ENCODE measurements at places on chromosomes 12 and 14.
A peak's percentile ranks its signal among the peaks of the same experiment; 100 is the strongest.

DNA sequence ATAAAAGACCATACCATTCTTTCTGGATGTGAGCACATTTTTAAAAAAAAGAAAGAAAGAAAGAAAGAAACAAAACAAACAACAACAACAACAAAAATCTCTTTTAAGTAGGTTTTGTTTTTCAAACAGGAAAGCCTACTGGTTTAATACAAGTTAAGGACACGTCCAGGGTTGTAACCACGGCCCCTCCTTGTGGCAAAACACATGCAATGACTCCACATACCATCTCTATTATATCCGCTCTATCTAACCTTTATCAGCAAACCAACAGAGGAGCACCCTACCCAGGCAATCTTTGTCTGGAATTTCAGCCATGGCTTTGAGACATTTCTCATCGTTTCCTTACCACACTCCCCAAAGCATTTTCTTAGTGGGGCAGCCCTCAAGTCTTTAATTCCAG, 360.5 kb upstream of the TMPO start:
- DNase-seq = peak; percentile 55

DNA sequence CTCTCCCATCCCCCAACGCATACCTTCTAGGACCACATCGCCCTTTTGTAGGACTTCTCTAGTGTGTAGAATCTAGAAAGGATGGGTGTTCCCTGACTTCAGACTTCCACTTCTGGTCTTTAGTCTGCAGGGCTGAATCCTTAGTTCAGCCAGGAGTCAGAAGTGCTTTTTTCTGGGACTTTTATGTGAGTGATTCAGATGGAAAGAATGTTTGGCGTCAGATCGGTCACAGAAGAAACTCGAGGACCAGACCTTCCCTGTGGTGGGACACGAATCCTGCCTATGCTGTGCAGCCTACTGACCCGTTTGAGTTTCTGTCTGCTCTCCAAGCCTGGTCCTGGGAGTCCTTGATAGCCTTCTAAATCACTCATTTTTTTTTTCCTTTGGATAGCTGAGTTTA, 165.4 kb upstream of the SSTR1 start:
- no peak for DNase-seq

GRCh38 chr12:106193394-106194215, 54.2 kb downstream of the CKAP4 start:
- DNase-seq = no peak

DNA sequence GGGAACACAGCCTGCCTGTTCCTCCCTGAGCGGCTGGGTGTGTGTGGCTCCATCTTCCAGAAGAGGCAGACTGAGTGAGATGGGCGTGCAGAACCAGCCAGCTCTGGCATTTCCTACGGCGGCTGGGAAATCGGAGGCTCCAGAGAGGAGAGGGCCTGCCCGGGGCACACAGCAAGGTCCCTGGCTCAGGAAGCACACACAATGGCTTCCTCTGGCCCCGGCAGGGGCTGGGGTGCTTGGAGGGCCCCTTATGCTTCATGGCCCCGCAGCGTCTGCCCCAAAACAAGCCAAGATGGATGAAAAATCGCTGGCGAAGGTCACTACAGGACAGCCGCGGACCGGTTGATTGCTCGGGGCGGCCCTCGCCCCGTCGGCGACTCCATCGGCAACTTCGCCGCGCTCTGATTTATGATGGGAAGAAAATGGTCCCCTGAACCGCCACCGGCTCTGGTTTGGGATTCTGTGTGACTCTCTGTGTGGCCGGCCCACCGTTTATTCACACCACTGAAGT, 191.5 kb upstream of the C14orf180 start:
- DNase-seq = no peak

DNA sequence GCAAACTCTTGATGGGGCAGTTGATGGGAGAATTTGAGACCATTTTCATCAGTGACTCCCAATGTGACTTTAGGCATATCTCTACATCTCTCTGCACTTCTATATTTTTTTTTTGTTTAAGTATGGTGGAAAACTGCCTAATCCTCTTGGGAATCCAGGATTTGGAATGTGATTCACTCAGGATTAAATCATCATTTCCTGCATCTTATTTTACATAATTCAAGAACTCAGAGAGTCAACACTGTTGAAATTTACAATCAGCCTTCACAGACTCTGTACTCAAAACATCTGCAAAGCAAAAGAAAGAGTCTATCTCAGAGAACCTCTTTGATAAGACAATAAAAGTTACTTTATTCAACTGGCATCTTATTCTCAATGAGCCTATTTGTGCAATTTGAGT, 260.7 kb upstream of the NOS1 start:
- DNase-seq = no peak

- DNase-seq = no peak
Measured at GRCh38 chr14:103161054-103161397, 37.8 kb downstream of the TNFAIP2 start.

DNA sequence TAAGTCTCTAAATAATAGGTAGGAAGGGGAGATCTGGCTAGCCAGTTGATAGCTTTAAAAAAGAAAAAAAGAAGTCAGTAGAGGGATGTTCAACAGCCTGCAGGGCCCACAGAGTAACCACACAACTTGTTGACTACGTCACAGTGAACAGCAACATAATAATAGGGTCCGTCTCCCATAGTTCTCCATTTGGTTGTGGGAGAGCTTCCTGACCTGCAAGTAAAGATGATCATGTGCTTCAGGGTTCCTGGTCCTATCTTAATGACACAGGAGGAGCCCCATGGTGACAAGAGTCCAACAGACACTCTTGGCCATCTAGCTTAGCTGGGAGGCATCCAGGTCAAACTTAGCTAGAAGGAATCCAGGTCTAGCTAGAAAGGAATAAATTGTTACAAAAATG, 36.2 kb downstream of the FGD6 start:
- DNase-seq = no peak

GRCh38 chr12:1796515-1797010, 23.8 kb upstream of the LRTM2 start:
- no peak for DNase-seq

GRCh38 chr12:120332523-120332922, 4.9 kb upstream of the PLA2G1B start:
- no peak for DNase-seq

GRCh38 chr14:100279133-100279532, 27.1 kb downstream of the SLC25A29 start:
- no peak for DNase-seq

GRCh38 chr14:102593061-102593824, 794 bp downstream of the RCOR1 start:
- peak; percentile 76 for DNase-seq

- DNase-seq = no peak
Measured at GRCh38 chr12:65526311-65526710, 247.8 kb downstream of the MSRB3 start.

DNA sequence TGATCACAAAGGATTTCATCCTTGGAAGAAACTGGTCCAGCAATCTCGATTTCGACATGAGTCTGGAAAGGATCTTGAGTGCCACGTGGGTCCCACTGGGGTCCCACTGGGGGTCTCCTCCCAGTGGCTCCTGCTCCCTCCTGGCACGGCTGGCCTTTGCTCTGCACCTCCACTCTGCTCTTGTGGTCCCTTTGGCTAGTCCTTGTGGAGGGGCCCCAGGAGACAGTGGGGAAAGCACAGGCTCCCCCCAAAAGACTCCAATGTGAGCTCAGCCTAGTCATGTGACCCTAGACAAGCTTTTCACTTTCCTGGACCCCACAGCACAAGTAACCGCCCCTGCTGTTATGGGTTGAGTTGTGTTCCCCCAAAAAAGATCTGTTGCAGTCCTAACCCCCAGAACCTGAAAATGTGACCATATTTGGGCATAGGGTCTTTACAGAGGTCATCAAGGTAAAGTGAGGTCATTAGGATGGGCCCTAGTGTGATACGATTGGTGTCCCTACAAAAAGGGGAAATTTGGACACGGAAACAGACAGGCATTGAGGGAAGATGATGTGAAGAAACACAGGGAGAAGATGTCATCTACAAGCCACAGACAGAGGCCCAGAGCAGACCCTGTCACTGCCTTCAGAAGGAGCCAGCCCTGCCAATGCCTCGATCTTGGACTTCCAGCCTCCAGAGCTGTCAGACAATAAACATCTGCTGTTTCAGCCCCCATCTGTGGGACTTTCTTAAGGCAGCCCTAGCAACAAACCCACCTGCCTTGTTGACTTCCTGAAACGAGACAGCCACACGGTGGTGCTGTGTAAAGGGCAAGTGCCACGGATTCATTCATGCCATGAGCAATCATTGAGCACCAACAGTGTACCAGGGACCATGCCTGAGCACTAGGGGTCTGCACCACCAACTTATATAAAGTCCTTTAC, 23.8 kb upstream of the PPP2R5C start:
- no peak for DNase-seq

- no peak for DNase-seq
Measured at GRCh38 chr12:88931598-88931997, 351.3 kb upstream of the KITLG start.

GRCh38 chr12:2011643-2012607, 7.7 kb upstream of the DCP1B start:
- no peak for DNase-seq

- no peak for DNase-seq
Measured at GRCh38 chr12:21065845-21066244, 65.1 kb upstream of the SLCO1B1 start.
